ENCODE measurements at places on chromosomes 1 and 21.

DNA sequence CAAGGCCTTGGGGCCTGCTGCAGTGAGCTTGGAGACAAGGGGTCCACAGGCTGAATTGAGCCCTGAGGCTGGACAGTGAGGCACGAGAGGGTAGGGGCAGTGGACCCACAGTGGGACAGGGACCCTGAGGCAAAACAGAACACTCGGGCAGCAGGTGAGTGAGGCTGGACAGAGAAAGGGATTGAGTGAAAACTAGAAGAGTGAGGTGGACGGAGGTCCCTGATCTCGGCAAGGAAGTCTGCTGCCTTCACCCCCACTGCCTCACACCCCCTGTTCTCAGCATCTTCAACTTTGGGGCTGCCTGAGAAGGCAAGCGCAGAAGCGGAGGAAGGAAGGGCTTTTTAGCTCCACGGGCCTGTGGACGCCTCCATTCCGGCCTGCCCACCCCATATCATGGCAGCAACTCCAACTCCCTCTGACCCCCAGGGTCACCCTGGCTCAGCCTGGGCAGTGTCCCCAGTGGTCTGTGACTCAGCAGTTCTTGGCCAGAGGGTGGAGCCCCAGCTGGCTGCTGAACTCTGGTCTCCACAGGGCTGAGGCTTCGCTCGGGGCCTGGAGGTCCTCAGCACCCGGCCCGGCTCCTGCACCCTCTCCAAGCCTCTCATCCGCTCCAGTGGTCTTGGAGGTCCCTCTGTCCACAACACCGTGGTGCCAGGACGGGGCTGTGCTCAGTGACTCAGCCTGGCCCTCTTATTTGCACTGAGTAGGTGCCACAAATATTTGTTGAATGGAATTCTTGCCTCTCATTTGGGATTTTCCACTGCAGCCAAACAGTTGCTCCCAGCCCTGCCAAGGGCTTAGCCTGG lies 60.0 kb upstream of the EPS8L3 start:
- no peak for DNase-seq

GRCh38 chr1:172394141-172394751 lies 26.2 kb upstream of the C1orf105 start:
- no peak for DNase-seq

DNA sequence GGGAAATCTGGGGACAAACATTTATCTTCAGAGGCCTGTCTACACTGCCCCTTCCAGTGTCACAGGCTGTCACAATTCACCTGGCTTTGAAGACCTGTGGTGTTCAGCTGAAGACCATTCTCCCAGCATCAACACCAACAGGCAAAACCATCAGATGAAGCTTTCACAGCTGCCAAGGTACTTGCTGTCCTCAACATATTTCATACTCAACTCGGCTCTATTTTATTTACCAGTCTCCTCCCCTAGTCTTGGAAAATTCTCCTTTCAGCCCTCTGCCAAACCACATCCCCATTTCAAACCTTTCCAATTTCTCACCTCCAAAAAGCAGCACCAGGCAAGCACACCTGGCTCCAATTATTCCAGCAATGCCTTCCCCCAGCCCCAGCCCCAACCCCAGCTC lies 108.8 kb downstream of the TGFBR3 start:
- DNase-seq = no peak

DNA sequence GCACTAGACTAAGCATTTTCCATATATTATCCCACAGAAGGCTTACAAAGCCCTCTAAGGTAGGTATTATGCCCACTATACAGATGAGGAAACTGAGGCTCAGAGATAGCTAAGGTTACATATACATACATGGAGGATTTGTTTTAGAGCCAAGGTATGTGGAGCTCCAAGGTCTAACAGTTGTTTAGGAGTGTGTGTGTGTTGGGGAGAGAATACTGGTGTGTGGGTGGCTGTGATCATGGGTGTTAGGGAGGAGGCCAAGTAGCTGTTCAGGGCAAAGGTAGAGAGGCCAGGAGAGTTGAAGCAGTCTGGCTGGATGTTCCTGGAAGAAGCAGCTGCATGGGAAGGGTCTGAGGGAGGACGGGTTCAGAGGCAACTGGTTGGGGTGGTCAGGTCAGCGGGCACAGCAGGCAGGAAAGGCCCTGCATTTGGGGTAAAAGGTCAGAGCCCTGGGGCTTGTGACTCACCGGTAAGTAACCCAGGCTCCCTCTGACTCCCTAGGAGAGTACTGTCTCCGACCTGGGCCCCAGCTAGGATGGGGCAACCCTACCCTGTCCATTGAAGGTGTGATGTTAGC lies 5.1 kb upstream of the LDLRAP1 start:
- no peak for DNase-seq

DNA sequence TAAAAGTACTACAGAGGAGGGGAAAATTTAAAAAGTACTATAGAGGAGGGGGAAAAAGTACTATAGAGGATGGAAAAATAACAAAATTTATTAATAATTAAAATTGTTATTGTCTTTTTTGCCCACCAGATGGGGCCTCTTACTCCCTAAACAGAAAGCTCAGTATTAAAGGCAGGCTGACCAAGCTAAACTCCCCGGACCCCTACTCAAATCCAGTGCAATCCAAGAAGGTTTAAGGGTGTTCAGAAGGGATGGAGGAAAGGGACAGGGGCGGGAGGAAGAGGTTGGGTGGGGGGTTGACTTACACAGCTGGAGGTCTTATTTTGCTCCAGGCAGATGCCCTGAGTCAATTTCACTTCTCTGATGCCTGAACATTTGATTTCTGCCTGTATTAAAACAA lies 13.7 kb downstream of the CD34 start:
- DNase-seq = no peak

GRCh38 chr1:99786751-99787501 lies 20.5 kb upstream of the FRRS1 start:
- no peak for DNase-seq

DNA sequence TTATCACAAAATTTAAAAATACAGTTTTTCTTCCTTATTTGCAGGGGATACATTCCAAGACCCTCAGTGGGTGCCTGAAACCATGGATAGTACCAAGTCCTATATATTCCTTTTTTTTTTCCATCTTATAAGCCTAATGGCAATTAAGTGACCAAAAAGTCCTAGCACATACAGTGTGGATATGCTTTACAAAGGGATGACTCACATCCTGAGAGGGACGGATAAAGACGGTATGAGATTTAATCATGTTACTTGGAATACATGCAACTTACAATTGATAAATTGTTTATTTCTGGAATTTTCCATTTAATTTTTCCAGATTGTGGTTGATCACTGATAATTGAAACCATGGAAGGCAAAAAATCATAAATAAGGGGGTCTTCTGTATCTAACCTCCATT lies 181.2 kb upstream of the BRINP3 start:
- DNase-seq = no peak

DNA sequence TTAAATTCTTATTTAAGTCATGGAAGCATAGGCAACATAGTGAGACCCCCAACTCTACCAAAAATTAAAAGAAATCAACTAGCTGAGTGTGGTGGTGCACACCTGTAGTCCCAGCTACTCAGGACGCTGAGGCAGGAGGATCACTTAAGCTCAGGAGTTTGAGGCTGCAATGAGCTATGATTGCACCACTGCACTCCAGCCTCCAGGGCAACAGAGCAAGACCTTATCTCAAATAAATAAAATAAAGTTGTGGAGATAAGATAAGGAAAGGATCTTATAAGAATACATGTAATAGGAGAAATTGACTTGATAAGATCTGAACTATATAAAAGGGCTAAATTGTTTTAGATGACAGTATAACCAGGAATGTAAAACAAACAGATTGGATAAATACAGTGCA lies 2.3 kb upstream of the BATF3 start:
- DNase-seq = no peak

Data from KG1 (cell line).